Fibroblast of lung (primary cell): ENCODE measurements at places on chromosomes 5 and 9. TPM values are rescaled to one million over a fixed set of nuclear protein-coding genes. Genes with fewer than 3 reads are reported as not detected.
A peak's percentile ranks its signal among the peaks of the same experiment; 100 is the strongest.

GRCh38 chr5:142825378-142826089 is 55.4 kb downstream of the ARHGAP26 start:
- no peak for DNase-seq
- no peak overlapping the region for H3K4me3 ChIP-seq
- peaks cover 30% of the 10 kb centered on the region for H3K4me1 ChIP-seq
- H3K27ac ChIP-seq, result no peak overlapping the region
- H3K36me3 ChIP-seq, result no peaks in the 10 kb centered on the region

GRCh38 chr9:72304538-72304937 is 60.5 kb downstream of the ZFAND5 start:
- peak overlapping the region; percentile 57 for H3K4me3 ChIP-seq
- H3K36me3 ChIP-seq, result no peaks in the 10 kb centered on the region
- no peaks in the 10 kb centered on the region for H3K27me3 ChIP-seq
- no peaks in the 10 kb centered on the region for H3K4me1 ChIP-seq
- peak overlapping the region; percentile 70 for H3K27ac ChIP-seq

GRCh38 chr5:159419576-159419975 is 89.3 kb upstream of the IL12B start:
- no peaks in the 10 kb centered on the region for H3K27me3 ChIP-seq
- no peaks in the 10 kb centered on the region for H3K36me3 ChIP-seq
- no peaks in the 10 kb centered on the region for H3K4me1 ChIP-seq
- no peak overlapping the region for H3K4me3 ChIP-seq
- H3K27ac ChIP-seq, result no peak overlapping the region

GRCh38 chr9:95327239-95327865 is 9.8 kb upstream of the FANCC start:
- H3K27ac ChIP-seq, result no peak overlapping the region
- no peaks in the 10 kb centered on the region for H3K27me3 ChIP-seq
- DNase-seq, result no peak
- H3K4me1 ChIP-seq, result no peaks in the 10 kb centered on the region
- H3K4me3 ChIP-seq, result no peak overlapping the region

GRCh38 chr9:114114364-114114763 is 15.3 kb upstream of the KIF12 start:
- peak; percentile 47 for DNase-seq
- H3K27me3 ChIP-seq, result peaks cover 8% of the 10 kb centered on the region
- peaks cover 2% of the 10 kb centered on the region for H3K4me1 ChIP-seq

DNA sequence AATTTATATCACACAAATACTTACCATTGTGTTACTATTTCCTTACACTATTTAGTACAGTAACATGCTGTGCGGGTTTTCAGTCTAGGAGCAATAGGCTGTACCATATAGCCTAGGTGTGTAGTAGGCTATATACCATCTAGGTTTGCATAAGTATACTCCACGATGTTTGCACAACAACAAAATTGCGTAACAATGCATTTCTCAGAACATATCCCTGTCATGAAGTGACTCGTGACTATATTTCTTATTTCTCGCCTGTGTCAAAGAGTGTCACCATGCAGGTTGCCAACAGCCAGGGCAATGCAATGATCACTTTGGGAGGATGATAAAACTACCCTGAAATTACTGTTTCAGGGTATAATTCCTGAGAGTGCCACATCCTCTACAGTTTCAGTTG is 65.6 kb upstream of the CD180 start:
- no peak overlapping the region for H3K4me3 ChIP-seq
- H3K36me3 ChIP-seq, result no peaks in the 10 kb centered on the region
- no peak for DNase-seq
- peaks cover 3% of the 10 kb centered on the region for H3K4me1 ChIP-seq

RRAGA gene
- total RNA-seq, result 43.1 and 62.9 TPM in 2 replicates

- H3K27ac ChIP-seq, result no peak overlapping the region
- DNase-seq, result no peak
- peaks cover 13% of the 10 kb centered on the region for H3K4me1 ChIP-seq
- H3K4me3 ChIP-seq, result no peak overlapping the region
Observed at GRCh38 chr9:115637661-115638060, 515.9 kb upstream of the PAPPA start.

- H3K4me3 ChIP-seq, result no peak overlapping the region
- no peaks in the 10 kb centered on the region for H3K4me1 ChIP-seq
- no peak overlapping the region for H3K27ac ChIP-seq
- DNase-seq, result no peak
Observed at GRCh38 chr9:133468777-133469421, 9.1 kb downstream of the CACFD1 start.

GRCh38 chr9:137276473-137277328 is 825 bp upstream of the TOR4A start:
- peak; percentile 77 for DNase-seq
- H3K36me3 ChIP-seq, result peaks cover 28% of the 10 kb centered on the region
- H3K27ac ChIP-seq, result peak overlapping the region; percentile 82

CCDC183 gene
- total RNA-seq, result 0.99 and 1.0 TPM in 2 replicates

MAMDC2 gene
- 5.4 and 23.0 TPM in 2 replicates for total RNA-seq

GRCh38 chr9:136331556-136332481 is 4.5 kb downstream of the GPSM1 start:
- no peak for DNase-seq
- peaks cover 13% of the 10 kb centered on the region for H3K4me1 ChIP-seq
- no peak overlapping the region for H3K27ac ChIP-seq
- no peaks in the 10 kb centered on the region for H3K27me3 ChIP-seq
- H3K36me3 ChIP-seq, result peaks cover 25% of the 10 kb centered on the region
- H3K4me3 ChIP-seq, result no peak overlapping the region

GRCh38 chr5:121693864-121694263 is 157.8 kb upstream of the FTMT start:
- peak; percentile 18 for DNase-seq
- H3K4me1 ChIP-seq, result no peaks in the 10 kb centered on the region
- H3K27ac ChIP-seq, result no peak overlapping the region

GRCh38 chr5:176742246-176743105 is 67.9 kb upstream of the UNC5A start:
- H3K36me3 ChIP-seq, result no peaks in the 10 kb centered on the region
- no peak overlapping the region for H3K4me3 ChIP-seq
- H3K27ac ChIP-seq, result no peak overlapping the region
- H3K4me1 ChIP-seq, result no peaks in the 10 kb centered on the region
- DNase-seq, result no peak

GLRA1 gene
- total RNA-seq, result not detected in 2 replicates

DNA sequence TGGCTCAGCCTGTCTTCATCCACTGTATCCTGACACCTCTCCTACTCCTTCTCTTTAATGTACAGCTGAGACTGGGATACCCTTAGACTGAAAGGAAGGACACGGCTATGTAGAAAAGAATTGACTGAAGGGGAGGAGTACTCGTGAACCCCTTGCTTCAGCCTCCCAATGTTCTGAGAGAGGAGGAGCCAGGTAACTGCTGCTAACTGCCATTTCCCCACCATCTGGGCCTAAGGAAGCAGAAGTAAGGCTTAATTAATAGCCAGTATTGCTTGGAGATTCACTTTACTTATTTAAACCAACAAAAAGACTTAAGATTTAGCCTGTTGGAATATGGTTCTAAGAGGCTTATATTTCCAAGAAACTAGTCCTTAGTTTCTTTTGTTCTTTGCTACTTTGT is 18.8 kb upstream of the RGS3 start:
- H3K27ac ChIP-seq, result no peak overlapping the region
- no peaks in the 10 kb centered on the region for H3K4me1 ChIP-seq
- no peaks in the 10 kb centered on the region for H3K27me3 ChIP-seq
- H3K4me3 ChIP-seq, result no peak overlapping the region
- H3K36me3 ChIP-seq, result no peaks in the 10 kb centered on the region
- no peak for DNase-seq

GRCh38 chr9:89052470-89053097 is 61.3 kb downstream of the S1PR3 start:
- no peak for DNase-seq
- H3K4me1 ChIP-seq, result no peaks in the 10 kb centered on the region
- no peaks in the 10 kb centered on the region for H3K36me3 ChIP-seq
- no peaks in the 10 kb centered on the region for H3K27me3 ChIP-seq
- H3K4me3 ChIP-seq, result no peak overlapping the region

LARP1 gene
- total RNA-seq, result 32.4 and 51.0 TPM in 2 replicates
